ENCODE measurements at places on chromosomes 16 and 17.

DNA sequence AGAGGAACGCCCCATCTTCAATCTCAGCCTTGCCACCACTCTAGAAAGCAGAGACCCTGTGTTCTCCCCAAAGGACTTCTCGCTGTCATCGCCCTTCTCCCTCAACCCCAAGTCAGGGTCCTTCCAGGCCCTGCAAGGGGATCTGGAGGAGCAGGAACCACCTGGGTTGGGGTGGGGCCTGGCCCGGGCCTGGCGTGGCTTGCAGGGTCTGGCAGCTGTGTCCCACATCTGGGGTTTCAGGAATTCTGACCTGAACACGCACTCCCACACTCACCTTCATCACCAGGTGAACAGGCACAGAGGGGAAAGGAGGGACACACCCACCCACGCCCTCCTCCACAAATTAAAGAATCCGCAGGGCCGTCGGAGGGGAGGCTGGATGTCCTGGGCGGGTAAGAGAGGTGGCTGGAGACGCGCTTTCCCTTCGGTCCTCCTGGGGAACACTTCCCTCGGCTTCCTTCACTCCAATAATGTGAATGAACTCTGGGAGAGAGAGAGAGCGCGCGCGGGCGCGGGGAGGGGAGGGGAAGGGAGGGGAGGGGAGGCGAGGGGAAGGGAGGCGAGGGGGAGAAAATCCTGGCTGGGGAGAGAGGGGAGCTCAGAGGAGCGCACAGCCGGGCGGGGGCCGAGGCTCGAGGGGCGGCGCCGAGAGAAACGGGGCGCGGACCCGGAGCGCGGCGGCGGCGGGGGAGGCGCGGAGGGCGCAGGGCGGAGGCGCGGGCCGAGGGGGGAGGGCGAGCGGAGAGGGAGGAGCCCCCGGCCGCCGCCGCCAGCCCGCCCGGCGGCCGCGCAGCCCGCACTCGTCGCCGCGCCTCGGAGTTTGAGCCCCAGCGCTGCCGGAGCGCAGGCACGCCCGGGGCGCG lies at the start of gene CACNG4:
TSS of gene CACNG4 (plus strand) at position 799 of the 863 bp plus-strand sequence. CDS start 205 bp downstream, outside the sequence.
- DNase-seq: no peak

DNA sequence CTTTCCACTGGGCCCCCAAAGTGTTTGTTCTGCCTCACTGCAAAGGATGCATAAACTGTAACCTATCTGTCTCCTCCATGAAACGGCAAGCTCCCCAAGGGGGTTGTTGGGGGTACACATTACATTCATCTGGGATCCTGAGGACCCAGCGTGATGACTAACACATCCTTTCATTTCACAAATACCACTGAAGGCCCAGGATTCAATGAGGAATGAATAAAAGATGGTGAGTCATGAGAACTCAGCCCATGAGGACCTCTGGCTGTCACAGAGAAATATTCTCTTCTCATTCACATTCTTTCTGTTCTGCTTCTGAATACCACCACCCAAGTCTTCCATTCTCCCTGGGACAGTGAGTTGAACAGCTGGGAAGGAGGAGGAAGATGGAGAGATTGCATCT lies 149.8 kb downstream of the RBFOX3 start:
- DNase-seq: no peak

DNA sequence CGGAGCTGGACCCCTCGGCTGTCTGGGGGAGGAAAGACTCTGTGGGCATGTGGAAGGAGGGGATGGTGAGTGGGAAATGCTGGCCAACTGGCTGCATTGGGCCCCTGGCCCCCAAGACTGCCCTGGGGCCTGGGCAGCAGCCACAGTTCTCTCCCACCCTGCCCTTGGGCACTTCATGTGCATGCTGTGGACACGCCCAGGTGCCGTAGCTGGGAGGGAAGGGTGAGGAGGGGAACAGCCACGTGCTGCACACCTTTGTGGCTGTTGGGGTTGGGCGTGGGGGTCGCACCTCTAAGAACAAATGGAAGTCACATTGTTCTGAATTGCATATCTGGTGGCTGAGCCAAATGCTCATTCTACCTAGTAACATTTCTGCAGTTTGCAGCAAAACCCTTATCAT lies 11.9 kb upstream of the ZNHIT3 start:
- no peak for DNase-seq

- DNase-seq: no peak
Observed at GRCh38 chr17:65079489-65079900, 23.0 kb upstream of the GNA13 start.

DNA sequence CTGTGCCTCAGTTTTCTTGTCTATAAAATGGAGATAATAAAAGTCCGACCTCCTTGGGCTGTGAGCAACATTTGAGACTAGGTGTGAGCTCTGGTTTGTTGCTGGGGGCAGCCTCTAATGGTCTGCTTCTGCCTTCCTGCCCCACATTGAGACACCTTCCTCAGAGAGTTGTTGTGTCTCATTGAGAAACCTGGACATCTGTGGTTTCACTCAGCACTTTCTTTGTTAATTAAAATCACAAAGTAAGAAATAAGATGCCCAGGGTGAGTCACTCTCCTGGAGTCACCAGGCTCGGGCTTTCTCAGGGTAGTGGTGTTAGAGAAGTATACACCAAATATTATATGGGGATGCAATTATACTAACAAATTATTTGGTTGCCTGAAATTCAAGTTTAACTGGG lies 389.2 kb upstream of the SALL1 start:
- no peak for DNase-seq

GRCh38 chr16:79593074-79593531 lies 7.4 kb downstream of the MAF start:
- DNase-seq: no peak

DNA sequence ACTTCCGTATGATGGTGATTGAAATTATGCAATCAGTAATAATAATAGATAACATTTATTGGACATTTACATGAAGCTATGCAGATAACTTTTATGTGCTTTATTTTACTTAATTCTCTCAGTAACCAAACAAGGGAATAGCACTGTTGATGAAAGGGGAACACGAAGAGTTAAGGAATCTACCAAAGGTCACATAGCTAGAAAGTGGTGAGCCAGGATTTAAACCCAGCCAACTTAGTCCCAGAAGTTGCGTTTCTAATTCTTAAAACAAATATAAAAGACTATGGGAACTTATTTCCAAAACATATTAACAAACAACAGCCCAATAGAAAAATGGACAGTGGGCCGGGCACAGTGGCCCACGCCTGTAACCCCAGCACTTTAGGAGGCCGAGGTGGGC lies 9.7 kb downstream of the SPNS3 start:
- no peak for DNase-seq

GRCh38 chr17:36755586-36755985 lies 154.2 kb downstream of the MRM1 start:
- DNase-seq: peak; percentile 6

- no peak for DNase-seq
Observed at GRCh38 chr17:49729069-49729468, 21.3 kb upstream of the SLC35B1 start.

GRCh38 chr17:53046781-53047180 lies 775.9 kb upstream of the KIF2B start:
- DNase-seq: no peak

DNA sequence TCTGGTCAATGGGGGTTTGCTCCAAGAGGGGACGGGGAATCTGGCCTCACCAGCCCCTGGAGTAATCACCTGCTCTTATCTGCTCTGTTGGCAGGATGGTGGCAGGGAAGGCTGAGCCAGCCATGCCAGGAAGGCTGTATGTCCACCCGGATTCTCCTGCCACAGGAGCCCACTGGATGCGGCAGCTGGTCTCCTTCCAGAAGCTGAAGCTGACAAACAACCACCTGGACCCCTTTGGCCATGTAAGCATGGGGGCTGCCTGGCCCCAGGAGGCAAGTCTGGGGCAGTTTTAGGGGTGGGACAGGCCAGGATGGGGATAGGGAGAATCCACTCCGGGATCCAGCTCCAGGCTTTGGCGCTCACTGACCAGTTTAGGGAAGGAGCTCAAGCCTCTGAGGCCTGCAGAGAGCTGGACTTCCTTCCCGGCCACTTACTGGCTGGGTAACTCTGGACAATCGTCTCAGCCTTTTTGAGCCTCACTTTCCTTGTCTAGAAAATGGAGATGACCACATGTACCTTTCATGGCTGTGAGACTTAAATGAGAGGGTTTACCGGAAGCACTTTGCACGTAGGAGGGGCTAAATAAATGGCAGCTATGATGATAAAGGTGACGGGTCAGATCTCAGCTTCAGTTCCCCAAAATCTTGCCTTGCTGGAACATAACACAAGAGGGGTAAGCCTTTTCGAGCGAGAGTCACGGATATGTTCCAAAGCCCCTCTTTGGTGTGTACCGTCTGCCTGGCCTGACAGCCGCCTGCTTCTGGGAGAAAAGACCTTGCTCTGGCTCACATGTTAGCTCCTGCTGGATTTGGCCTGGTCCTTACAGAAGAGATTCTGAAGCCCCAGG lies 15.4 kb downstream of the TBX4 start:
- peak; percentile 22 for DNase-seq

DNA sequence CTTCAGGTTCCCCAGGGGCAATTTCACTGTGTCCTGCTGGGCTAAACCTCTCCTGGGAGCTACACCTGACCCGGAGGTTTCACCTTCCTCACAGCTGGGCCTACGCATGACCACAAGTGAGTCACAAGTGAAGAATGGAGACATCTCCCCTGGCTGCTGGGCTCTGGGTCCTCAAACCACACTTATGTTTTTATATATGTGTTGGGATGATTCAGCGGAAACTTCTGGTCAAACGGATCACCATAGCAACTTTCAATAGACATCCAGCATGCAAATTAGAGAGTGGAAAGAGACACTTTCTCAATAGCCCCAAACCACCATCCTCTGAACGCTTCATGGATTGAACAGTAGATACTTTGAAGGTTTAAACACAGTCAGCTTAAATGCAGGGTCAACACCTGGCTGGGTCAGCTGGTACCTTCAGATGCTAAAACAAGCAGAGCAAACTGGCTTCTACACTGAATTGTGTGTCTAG lies 28.0 kb upstream of the MAF start:
- DNase-seq: peak; percentile 24

- DNase-seq: no peak
Observed at GRCh38 chr17:29131814-29132682, 48.1 kb downstream of the MYO18A start.

GRCh38 chr16:70653809-70654771 lies 7.7 kb downstream of the IL34 start:
- peak; percentile 77 for DNase-seq

DNA sequence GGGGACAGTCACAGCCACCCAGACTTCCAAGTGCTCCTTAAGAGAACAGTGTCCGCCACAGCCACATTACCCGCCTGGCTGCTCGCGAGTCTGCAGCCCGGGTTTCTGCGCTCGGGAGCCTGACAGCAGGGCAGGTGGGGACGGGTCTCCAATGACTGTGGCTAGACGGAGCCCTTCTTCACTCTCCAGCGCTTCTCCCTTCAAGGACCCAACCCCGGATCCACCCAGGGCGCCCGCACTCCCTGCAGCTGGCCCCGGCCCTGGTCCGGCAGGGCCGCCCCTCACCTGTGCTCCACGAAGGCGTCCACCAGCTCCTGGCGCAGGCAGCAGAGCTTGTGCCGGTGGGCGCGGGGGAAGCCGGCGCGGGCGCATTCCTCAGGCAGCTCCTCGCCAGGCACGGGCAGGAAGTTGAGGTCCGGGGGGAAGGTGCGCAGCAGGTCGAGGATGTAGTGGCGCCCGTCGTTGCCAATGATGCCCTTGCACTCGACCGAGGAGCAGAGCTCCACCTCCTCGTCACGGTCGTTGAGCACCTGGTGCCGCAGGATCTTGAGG lies 13.9 kb downstream of the CLUH start:
- DNase-seq: no peak

DNA sequence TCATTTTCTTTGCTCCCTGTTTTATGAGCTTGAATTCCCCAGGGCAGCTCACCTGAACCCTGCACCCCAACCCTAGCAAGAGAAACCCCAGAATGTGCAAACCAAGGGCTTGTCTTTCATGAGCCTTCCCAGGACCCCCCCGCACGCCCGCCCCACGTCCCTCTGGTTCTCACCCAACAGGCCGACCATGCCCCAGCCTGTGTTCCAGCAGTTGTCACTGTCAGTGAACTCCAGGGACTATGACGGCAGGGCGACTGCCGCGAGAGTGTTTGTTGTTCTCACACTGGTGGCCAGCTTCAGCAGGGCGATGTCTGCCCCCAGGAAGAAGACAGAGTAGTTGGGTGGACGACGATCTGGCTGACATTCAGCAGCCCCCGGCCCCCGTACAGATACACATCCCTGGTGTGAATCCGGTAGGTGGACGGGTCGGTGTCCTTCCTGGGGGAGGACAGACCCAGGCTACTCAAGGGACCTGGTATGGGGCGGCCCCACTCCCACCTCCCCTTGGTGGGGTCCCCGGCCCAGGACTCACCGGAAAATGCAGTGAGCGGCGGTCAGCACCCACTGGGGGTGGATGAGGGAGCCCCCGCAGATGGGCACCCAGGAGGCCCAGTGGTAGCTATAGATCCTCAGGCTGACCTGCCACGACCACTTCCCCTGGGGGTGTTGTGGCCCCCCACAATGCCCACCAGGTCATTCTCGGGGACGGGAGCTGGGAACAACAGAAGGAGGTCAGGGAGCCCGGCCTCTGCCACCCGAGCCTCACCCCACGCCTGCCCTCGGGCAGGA lies 20.1 kb downstream of the TPSD1 start:
- no peak for DNase-seq

Measured in LoVo (cell line).